ENCODE measurements at places on chromosomes 4 and X.
A peak's percentile ranks its signal among the peaks of the same experiment; 100 is the strongest.

DNA sequence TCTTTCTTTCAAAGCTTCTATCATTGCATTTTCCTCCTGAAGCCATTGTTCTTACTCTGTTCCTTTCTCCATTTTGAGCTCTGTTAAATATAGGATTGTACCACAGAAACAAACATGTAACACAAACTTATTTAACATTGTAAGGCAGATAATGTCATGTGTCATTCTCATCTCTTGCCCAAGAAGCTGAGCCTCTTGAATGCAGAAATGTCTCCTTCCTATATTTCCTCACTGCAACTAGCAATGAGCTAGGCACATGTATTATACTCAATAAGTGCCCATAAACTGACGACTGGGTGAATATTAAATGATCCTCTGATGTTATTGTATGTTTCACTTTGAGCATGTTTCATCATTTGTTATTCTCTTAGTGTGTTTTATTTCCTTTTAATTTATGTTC is 56.7 kb upstream of the SLC7A11 start:
- DNase-seq, result no peak

DNA sequence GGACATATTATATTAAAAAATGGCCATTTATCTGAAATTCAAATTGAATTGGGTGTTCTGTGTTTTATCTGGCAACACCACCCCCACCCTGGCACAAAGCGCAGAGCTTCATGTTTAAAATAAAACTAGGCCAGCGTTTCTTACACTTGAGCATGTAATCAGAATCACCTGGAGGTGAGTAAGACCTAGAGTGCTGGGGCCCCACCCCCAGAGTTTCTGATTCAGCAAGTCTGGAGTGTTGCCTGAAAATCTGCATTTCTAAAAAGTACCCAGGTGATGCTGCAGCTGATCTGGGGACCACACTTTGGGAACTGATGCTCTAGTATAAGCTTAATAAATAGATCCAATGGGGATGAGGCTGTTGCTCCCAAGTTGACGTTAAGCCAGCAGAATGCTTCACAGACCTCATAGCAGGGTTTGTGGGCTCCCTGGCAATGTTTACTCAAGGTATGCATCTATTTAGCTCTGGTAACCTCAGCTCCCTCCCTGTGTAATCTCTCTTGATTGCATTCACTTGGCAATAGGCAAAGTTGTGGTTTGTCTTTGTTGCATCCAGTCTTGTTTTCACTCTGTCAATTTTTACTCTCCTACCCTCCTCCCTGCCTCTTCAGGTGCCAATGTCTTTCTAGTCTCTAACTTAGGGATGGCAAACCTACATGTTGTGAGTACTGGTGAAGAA is 99.8 kb upstream of the TEX13D start:
- no peak for DNase-seq

- DNase-seq, result no peak
Observed at GRCh38 chrX:95953564-95953963, 731.1 kb upstream of the DIAPH2 start.

DNA sequence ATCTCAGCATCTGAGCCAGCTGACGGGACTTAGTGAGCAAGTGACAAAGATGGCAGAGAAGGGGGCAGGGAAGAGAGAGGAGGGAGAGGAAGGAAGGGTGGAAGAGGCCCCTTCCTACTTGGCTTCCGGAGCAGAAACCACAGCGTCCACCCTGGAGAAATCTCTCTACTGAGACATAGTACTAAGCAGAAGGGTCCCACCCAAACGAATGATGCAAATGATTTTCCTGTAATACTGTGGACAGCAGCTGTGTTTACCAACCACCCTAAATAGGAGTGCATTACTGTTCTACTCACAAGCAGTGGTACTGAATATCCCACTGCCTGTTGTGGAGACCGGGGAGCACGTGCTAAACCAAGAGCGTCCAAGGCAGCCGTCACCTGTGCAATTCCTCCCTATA is 29.4 kb downstream of the DTHD1 start:
- DNase-seq, result no peak

DNA sequence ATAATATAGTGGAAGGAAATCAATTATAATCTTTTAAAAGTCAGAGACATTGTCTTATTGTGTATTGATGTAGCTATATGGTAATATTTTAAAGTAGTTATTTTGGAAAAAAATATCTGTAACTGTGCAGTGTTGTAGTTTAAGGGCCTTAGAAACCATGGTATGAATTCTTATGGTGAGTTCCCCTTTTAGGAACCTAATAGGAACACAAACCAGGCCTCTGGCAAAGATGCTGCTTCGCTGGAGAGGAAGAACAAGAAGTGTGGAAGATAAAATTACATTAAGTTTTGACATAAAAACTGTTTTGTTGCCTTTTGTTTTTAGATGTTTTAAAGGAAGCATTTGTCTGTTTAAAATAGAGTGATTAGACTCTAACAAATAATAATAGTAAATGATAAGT is 10.9 kb upstream of the TMPRSS11D start:
- DNase-seq, result no peak

DNA sequence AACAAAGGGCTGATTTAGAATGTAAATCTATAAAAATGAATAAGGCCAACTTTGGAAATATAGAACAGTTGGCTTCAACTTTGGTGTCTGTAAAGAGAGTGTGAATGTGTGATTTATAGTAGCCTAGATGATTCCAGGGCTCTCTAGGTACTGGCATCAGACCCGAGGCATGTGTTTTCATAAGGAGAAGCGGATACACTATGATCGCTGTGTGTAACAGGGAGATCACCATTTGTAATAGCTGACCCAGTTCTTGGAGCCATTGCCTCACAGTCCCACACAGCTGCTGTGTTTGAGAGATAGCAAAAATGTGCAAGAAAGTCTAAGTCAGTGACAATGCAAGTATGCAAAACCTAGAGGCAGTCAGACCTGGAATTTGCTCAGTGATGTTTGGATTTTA is 135.1 kb downstream of the REPS2 start:
- no peak for DNase-seq

GRCh38 chr4:5992828-5993321 is 25.4 kb downstream of the C4orf50 start:
- DNase-seq, result no peak

- no peak for DNase-seq
Observed at GRCh38 chr4:41575665-41576064, 37.7 kb downstream of the LIMCH1 start.

GRCh38 chr4:88008122-88008742 is 797 bp downstream of the PKD2 start:
- DNase-seq, result peak; percentile 22

DNA sequence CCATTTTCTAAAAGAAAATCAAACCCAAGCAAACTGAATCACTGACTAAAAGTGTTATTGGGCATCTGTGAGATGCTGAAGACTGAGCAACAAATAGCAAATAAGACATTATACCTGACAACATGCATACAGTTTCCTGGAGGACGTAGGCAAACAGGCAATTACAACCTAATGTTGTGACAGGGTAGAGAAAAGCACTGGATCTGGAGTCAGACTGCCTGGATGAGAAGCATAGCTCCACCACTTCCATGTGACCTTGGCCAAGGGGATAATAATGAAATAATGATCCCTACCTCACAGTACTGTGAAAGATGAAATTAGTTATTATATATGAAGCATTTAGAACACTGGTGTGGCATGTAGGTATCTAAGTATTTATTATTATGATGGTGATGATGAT is 2.7 kb downstream of the SPINK2 start:
- no peak for DNase-seq

GRCh38 chr4:154314248-154314647 is 177.4 kb downstream of the DCHS2 start:
- no peak for DNase-seq

- no peak for DNase-seq
Observed at GRCh38 chr4:183959319-183960045, 54.4 kb downstream of the STOX2 start.

- no peak for DNase-seq
Observed at GRCh38 chr4:144948009-144948408, 150.0 kb downstream of the ANAPC10 start.

GRCh38 chr4:112910109-112910736 is 139.2 kb upstream of the ANK2 start:
- DNase-seq, result no peak

GRCh38 chr4:102492531-102493241 is 8.5 kb upstream of the NFKB1 start:
- no peak for DNase-seq

DNA sequence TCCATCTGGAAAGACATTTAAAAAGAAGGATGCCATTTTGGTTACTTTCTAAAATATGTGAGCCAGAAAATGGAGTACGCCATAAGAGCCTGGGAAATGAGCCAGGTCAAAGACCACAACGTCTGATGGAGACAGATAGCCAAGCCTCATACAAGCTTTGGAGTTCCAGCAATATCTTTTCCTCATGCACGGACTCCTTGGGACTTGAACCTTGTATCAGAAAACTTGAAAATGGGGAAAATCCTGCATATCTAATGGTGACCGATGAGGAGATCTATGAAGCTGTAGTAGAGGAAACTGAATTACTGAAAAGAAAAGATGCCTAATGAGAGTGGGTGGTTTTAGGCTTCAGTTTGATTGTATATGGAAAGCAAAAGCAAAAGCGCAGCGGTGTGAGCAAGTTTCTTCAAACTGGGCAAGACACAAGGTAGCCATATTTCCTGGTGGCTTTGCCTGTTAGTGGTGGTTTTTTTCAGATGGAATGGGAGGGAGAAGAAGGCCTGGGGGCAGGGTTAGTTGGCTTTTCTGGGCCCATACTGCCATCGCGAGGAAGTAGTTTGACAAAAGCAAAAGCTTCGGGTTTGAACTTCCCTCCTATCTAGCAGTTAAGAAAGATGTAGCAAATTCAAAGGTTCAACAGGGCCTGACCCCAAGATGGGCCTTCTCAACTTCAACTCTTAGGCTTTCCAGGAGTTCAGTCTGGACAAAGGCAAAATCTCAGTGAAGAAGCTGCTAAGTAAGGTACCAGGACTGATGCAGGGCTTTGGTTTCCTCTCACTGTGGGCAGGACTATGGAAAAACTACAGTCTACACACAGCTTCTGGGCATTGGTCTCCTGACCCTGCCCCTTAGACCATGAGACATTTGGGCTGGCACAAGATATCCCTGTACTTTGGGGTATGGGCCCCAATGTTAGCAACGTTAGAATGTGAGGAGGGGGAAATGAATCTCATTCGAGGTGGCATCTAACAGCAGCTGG is 210.0 kb upstream of the STK26 start:
- DNase-seq, result peak; percentile 62

DNA sequence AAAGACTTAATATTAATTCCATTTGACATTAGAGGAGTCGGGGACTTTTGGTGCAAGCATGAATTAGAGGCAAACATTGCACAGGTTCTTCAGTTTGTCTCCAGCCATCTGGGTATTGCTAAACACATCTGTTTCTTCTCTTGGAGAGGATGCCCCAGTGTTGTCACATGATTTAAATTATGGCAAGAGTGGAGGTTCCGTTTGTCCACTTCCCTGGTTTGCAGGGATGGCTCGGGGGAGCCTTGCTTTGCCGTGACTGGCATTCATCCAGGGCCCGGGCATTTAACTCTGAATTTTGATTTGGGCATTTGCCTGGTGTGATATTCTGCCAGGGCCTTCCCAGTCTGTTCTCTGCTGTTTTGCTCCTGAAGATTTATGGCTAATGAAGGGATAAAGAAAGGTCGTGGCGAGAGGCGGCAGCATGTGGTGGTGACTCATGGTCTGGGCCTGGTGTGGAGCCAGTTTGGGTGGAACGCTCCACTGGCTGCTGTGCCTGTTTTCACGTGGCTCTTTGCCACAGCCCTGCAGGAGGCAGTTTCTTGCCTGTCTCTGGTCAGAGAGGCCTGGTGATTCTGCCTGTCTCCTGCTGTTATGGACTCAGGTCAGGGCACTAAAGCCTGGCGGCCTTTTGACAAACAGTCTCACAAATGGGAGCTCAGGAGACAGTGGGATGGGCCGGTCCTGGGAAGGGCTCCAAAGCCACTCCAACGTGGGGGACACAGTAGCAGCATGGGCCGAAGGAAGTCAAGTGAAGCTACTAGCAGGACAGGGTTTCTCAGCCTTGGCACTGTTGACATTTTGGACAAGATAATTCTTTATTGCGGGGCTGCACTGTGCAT is 99.4 kb upstream of the PGRMC2 start:
- DNase-seq, result peak; percentile 46

GRCh38 chrX:12866451-12867377 is at the start of gene TLR7:
TLR7 (plus strand) TSS chrX:12867072; CDS start chrX:12867579, 507 bp downstream.
- DNase-seq, result no peak

DNA sequence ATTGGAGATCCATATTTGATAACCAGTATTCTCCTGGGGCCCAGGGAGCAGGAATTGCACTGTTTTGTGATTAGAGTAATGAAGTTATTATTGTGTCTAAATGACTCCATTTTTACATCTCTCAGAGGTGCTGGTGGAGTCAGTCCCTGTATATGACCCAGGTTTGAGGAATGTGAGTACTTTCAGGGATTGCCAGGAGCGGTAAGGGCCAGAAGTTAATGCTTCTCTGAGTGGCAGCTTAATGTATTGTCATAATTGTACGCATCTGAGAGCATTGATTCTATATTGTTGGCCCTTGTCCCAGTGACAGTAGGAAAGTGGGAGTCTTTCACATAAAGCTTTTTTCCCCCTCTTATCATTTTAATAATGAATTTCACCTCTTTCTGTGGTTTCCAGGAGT is 146.2 kb downstream of the GATB start:
- DNase-seq, result no peak

DNA sequence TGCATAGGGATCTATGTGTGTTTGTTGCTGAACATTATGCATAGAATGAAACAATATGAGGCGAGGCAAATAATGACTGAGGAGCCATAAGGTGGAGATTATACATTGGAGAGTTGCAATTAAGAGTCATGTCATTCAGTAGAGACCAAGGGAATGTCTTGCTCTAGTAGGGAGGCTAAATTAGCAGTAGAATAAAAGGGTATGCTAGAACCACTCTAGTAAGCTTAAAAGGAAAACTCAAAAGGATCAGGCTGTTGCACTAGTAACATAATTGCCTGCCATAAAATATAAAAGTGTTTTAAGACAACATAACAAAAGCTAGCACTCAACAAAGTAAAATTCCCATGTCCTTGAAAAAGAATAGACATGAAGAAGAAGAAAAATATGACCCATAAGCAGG is 586.2 kb upstream of the DIAPH2 start:
- DNase-seq, result no peak

- no peak for DNase-seq
Observed at GRCh38 chr4:158644760-158645159, 26.9 kb downstream of the C4orf46 start.

GRCh38 chr4:185002784-185003183 is 15.5 kb upstream of the HELT start:
- no peak for DNase-seq

DNA sequence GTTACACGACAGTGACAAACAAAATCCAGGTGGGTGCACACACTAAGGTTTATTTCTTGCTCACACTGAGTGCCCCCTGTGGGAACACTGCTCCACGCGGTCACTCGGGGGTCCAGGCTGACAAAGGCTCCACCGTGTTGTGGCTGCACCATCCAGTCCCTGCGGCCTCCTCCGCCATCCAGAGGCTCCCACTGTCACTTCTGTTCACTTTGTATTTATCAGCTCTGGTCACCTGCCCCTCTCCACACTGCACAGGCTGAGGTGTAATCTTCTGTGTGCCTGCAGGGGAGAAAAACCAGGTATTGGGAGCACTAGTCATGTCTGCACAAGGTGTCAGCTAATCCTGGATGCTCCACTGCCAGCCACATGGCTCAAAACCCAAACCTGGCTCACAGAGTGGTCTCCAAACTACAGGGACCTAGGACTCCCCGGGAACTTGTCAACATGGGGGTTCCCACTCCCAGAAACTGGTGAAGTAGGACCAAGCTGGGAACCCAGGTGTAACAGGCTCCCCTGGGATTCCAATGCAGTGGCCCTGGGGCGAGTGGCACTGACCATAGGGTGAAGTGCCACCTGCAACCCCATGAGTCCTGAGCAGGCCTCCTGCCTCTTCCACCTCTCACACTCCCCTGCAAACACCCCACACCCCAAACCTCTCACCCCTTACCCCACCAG is 25.5 kb downstream of the HMX1 start:
- DNase-seq, result no peak

Data from NCI-H345 (cell line).